IPS DF 6.9 (cell line): ENCODE measurements at places on chromosomes 2 and 18.

- DNase-seq: no peak
Measured at GRCh38 chr18:27847412-27847811, 329.5 kb downstream of the CDH2 start.

DNA sequence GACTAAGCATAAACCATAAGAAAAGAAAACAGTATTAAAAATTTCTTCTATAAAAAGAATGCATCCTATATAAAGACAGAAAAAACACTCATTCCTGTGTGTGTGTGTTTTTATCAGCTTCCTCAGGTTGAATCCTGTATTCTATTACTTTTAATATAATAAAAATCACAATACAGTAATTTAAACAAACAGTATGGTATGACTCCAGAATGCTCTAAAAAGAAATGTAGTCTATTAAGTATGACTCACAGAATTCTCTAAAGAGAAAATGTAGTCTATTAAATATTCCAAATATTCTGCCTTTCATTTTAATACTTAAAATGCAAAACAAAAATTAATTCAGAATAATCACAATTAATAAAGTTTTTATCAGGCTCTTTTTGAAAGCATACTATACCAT lies 19.8 kb downstream of the CCDC88A start:
- DNase-seq: no peak

DNA sequence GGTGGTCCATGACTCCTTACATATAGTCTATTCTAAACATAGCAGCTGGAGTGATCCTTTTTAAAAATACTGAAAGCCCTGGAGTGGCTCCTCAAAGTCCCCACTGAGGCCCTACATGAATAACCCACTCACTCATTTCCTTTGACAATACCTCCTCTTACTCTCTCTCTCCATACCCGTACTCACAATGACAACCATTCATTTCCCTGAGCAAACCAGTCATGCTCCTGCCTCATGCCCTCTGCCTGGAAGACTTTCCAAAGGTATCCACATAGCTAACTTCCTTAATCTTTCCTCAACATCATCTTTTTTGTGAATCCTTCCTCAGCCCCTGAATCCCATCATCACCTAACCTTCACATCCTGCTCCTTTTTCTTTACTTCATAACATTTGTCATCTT lies 102.6 kb downstream of the BAZ2B start:
- no peak for DNase-seq

DNA sequence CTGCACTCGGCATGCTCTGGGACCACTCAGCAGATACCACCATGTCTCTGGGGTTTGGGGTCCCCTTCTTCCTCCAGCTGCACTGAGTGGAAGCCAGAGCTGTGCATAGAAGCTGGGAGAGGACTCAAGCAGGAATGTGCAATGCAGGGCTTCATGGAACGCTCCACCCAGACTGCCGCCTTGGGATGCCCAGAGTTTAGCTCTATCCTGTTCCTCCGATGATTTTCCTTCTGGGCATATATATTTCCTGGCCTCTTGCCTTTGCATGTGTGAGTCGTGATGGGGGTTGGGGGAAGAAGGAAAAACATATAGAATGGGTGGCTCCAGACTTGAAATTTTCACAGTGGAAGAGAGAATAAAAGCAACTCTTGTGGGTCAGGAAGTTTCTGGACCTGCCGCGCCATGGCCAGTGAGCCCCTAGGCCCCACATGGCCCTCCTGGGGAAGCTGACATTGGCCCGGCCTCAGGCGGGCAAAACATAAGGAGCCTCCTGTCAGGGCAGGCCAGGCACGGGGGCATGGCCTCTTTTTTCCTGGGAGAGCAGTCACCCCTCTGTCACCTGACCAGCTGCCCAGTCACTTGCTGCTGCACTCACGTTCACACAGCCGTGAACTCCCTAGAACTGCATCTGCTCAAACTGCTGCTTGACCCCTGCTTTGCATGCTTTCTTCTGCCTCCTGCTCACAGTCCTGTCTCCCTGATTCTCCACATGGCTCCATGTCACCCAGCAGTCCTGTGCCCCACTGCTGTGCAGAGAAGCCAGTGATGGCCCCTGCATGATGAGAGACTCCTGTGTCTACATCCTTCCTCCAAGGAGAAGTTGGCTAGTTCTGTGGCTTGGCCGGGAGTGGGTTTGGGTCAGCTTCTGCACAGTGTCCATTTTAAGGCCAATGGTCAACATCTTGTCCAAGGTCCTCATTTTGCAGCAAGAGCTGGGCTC lies 197.8 kb downstream of the CTIF start:
- DNase-seq: no peak

- no peak for DNase-seq
Measured at GRCh38 chr18:42442656-42443055, 487.6 kb downstream of the PIK3C3 start.

DNA sequence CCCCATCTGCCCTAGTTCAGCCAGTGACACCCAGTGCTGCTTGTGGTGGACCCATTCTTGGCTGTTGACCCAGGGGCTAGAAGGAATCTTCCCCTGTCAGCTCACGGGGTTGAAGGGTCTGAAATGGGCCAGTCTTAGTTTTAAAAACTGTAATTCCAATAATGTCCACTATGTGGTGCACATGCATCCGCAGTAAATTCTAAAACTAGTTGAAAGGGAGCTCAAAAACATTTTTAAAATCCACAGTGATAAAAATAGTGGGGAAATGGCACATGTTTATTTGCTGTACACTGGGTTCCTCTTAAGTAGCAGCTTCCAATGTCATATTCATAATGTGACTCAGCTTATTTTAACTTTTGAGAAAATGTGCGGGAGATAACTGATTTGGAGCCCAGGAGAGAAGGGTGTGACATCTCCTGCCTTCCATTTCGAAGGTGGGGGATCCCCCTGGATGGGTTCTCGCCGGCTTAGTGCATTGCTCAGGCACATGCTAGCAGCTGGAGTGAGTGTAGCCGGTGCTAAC lies 32.8 kb downstream of the GRHL1 start:
- DNase-seq: peak; percentile 39

GRCh38 chr2:135585586-135585985 lies 54.3 kb downstream of the R3HDM1 start:
- DNase-seq: no peak
